ENCODE measurements at places on chromosomes 3 and 15.

DNA sequence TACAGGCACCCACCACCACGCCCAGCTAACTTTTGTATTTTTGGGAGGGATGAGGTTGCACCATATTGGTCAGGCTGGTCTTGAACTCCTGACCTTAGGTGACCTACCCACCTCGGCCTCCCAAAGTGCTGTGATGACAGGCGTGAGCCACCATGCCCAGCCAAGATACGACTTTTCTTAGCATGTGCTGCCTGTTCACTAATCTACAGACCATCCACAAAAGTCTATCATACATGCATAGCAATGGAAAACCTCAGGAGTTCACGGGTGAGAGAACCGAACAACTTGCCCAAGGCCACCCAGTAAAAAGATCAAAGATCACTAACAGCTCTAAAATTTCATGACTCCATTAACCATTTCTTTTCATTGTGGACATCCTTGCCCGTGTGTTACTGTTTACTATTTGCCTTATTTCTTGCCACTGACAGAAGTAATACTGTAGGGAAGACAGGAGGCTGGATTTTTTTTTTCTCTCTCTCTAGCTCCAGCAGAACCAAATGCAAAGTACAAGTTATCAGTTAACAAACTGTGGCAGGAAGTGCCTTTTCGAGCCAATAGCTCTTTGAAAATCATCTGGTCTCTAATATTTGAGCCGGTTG, 92.3 kb downstream of the FOXP1 start:
- no peak for DNase-seq

- DNase-seq: no peak
Observed at GRCh38 chr3:47394140-47394870, 13.5 kb downstream of the PTPN23 start.

DNA sequence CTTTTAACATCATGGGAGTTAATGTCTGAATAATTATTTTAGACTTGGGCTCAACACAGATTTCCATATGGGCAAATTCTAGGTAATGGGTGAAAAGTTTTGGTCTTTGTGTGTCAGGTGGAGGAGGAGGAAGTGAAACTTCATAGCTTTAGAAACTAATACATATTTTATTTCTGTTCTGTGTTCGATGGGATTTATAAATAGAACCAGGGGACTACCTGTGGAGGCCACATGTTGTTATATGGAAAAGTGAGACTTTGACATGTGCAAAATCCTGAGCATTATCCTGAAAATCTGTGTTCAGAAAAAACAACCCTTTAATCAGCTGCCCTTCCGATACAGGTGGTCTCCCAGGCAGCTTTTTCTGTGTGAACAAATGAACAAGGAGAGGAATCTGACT, 209.5 kb downstream of the SOX2 start:
- no peak for DNase-seq

DNA sequence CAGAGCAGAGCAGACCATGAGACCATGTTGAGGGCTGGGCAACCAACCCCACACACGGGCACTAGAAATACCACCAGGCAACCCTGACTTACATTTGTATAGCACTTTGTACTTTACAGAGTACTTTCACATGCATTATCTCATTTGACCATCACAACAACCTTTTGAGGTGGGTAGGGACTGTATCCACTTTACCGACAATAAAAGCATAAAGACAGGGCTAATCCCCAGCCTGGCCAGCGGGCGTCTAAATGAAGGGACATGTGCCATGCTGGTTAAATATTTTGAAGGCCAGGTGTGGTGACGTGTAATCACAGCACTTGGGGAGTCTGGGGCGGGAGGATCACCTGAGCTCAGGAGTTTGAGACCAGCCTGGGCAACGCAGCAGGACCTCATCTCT, 23.6 kb downstream of the RASGRP1 start:
- no peak for DNase-seq

All from activated T-helper 1 cell treated with anti-CD3 and anti-CD28 coated beads, Interleukin-2, amount 50 U/mL, for 16 hours (primary cell).